CD8-positive, alpha-beta memory T cell (primary cell): ENCODE measurements at places on chromosomes 11 and 22. TPM values are rescaled to one million over a fixed set of nuclear protein-coding genes. Genes with fewer than 3 reads are reported as not detected.

The RAB38 gene
- total RNA-seq, result 3.7 TPM

The TRIM64 gene
- total RNA-seq, result not detected

The IL18BP gene
- 9.5 TPM for total RNA-seq

The TIMP3 gene
- 0.22 TPM for total RNA-seq

The KRTAP5-9 gene
- not detected for total RNA-seq

DNA sequence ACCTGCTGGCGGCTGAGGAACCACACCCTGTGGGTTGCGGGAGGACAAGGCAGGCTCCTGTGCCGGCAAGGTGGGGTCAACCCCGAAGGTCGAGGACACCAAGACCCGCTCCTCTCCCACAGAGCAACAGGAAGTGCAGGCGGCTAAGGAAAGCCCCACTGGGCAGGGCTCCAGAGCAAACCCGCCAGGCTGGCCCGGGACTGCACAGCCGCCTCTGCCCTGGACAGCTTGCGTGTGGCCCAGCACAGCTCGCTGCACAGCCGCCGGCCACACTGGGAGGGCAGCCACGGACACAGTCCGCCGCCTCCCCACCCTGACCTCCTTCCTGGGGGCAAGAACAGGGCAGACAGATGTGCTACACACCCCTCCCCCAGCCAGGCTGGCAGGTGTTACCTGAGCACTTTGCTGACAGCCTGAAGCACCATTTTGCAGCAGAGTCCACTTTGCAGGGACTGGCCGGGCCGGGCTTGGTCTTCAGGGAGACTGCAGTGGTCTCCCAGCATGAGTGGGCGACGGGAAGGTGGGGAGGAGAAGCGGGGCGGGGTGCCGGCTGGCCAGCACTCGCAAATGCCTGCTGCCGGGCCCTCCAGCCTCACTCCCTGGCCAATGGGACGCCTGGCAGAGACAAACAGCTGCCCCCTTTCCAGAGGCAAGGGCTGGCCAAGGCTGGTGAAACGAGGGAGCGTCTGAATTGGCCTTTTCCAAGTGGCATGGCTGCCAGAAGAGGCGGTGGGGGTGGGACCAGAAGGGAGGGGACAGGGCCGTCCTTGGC, at the start of gene MOB2:
Gene MOB2, minus strand, starts transcription at position 726 of the 772 bp plus-strand sequence. Its CDS starts 223 bp downstream, at position 503.
- no peaks in the 10 kb centered on the region for H3K36me3 ChIP-seq
- peaks cover 23% of the 10 kb centered on the region for H3K4me1 ChIP-seq
- no peak for DNase-seq
- H3K27ac ChIP-seq, result no peak within 1 kb of the TSS
- H3K27me3 ChIP-seq, result no peaks in the 10 kb centered on the region

- no peak overlapping the region for H3K27ac ChIP-seq
- H3K27me3 ChIP-seq, result no peaks in the 10 kb centered on the region
- H3K36me3 ChIP-seq, result no peaks in the 10 kb centered on the region
- DNase-seq, result peak; percentile 22
- peaks cover 18% of the 10 kb centered on the region for H3K4me1 ChIP-seq
Measured at GRCh38 chr11:95641495-95641894, 148.1 kb downstream of the FAM76B start.

DNA sequence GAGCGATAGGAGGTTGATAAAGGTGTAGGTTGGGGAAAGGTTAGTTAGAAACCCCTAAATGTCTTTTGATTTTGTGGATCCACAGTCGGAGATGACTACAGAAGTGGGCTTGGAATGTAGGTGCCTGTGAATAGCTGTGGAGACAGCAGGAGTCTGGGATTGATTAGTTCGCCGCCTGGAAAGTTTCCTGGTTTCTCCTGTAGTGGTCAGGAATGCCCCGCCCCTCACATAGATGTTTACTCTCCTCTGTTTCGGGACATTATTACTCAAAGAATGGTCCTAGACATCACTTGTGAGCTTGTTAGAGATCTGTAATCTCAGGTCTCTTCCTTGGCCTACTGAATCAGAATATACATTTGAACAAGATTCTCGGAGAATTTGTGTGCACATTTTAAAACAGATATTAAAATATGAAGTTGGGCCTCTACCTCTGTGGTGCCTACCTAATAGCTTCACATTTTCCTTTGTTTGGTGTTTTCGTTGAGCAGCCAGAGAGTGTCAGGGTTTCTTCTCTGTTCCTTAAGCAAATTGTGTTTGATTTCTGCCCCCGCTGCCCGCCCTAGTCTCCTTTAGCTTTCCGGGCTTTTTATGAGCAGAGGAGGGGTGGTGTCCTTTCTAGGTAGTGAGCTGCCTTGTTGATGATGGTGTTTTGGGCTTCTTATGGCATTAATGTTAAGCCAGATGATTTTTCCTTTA, 89.4 kb downstream of the PPP6R3 start:
- H3K27me3 ChIP-seq, result no peaks in the 10 kb centered on the region
- peaks cover 34% of the 10 kb centered on the region for H3K36me3 ChIP-seq
- no peak for DNase-seq
- H3K4me3 ChIP-seq, result no peak overlapping the region

GRCh38 chr22:45783021-45783420, 111.4 kb downstream of the ATXN10 start:
- H3K4me3 ChIP-seq, result no peak overlapping the region
- no peak overlapping the region for H3K27ac ChIP-seq
- no peaks in the 10 kb centered on the region for H3K4me1 ChIP-seq
- DNase-seq, result no peak
- no peaks in the 10 kb centered on the region for H3K27me3 ChIP-seq
- H3K36me3 ChIP-seq, result no peaks in the 10 kb centered on the region
